Brain pericyte (primary cell): ENCODE measurements at places on chromosomes 2 and 18.

- DNase-seq: no peak
Observed at GRCh38 chr18:63105636-63106316, 213.8 kb downstream of the BCL2 start.

GRCh38 chr2:10501980-10502802, 54.1 kb upstream of the ODC1 start:
- no peak for DNase-seq

DNA sequence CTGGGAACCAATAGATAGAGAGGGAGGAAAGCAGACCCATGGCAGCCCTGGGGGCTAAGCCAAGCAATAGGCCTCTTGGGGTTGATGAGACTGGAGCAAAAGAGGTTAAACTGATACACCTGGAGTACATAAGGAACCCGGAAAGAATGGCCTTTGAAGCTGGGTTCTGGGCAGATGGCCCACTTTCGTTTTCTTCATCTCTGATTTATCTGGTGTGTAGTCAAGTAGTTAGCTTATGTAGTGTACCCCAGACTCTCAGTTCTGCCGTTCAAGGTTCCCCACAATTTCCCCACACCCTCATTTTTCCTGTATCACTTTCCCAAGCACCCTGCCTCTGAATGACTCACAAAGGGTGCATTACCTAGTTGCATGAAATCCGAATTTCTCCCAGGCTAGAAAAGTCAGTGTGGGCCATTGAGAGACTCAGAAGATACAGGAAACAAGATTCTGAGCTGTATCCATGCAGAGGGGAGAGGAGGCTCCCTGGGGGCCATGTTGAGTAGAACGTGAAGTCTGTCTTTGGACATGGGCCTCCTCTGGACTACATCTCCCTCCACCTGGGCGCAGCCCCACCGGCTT, 235.0 kb downstream of the LOXHD1 start:
- no peak for DNase-seq

DNA sequence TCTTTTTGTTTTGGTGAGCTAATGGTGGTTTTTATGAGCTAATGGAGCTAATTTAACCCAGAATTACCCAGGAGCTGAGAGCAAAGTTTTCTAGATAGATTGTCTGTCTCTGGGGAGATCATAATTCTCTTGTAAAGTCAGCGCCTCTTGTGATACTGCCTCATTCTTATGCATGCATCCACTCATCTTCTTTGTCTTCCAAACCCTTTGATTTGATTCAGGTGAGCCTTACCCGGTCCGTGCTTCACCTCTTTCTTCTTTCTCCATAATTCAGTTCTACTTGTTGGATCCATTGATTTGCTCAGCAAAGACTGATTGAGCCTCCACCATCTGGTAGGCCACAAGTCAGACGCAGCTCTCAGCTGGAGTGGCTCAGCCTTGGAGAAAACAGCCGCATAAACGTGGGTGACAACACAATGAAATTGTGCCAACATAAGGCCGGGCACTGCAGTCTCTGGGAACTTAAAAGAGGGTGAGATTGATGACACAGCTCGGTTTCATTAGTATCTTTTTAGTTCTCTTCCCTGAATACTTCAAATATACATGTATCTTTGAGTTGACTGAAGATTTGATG, 158.5 kb upstream of the SH3BP4 start:
- DNase-seq: no peak

DNA sequence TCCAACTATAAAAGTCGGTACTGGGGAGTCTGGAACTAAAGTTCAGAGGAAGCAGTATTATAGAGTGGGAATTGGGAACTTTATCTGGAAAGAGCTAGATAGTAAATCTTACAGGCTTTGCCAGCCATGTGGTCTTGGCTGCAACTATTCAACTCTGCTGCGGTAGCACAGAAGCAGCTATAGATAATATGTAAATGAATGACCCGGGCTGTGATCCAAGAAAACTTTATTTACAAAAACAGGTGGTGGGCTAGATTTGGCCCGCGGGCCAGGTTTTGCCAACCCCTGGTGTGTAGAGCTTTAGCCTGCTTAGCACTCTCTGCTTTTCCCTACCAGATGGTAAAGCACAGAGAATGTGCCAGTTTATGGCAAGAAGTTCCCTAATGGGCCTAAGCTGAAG, 70.8 kb downstream of the TNP1 start:
- no peak for DNase-seq

DNA sequence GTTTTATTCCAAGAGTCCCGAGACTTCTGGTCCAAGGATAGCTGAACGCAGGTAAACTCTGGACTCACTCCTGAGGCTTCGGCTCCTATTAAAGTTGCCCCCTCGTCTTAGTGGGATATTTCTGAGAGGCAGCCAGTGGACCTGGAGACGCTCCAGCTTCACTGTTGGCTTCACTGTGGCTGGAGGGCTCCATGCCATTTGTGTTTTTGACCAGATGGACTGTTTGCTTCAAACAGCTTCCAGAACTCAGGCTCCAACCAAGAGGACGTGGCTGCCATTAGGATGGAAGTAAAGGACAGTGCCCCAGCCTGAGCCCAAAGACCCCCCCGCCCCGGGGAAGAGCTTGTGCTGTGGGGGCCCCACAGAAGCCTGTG, 94.4 kb upstream of the LDAH start:
- DNase-seq: no peak

DNA sequence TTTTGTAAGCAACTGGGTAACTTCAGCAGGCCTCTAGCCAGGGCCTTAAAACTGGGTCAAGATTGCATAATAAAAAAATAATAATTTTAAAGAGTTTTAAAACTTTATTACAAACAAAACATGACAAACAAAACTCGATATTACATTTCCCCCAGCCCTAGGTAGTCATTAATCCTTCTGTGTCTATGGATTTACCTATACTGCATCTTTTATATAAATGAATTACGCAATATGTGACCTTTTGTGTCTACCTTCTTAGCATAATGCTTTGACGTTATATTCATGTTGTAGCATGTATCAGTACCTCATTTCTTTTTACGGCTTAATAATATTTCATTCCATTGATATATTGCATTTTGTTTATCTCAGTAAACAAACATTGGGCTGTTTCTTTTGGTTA, 113.5 kb downstream of the CCDC178 start:
- DNase-seq: no peak

GRCh38 chr2:223841436-223842190, 4.2 kb upstream of the AP1S3 start:
- DNase-seq: no peak

GRCh38 chr2:96824079-96824870, 8.2 kb downstream of the CNNM3 start:
- DNase-seq: no peak

DNA sequence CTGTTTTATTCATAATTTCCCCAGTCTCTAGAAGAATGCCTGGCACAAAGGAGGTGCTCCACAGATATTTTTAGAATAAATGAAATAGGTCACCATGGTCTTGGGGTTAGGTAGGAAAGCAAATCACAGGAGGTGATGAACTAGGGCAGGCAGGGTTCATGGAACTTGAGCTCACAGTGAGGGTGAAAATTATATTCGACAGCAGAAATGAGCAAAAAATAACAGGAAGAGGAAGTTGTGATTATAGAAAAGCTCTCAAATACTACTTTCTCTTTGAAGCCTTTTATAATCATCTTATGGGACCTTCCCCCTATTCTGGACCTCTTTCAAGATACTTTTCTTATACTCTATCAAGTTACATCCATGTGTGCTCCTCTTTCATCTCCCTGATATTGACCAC, 4.5 kb upstream of the CREB1 start:
- DNase-seq: no peak

GRCh38 chr18:47632970-47633635, 297.4 kb downstream of the SMAD2 start:
- DNase-seq: no peak

DNA sequence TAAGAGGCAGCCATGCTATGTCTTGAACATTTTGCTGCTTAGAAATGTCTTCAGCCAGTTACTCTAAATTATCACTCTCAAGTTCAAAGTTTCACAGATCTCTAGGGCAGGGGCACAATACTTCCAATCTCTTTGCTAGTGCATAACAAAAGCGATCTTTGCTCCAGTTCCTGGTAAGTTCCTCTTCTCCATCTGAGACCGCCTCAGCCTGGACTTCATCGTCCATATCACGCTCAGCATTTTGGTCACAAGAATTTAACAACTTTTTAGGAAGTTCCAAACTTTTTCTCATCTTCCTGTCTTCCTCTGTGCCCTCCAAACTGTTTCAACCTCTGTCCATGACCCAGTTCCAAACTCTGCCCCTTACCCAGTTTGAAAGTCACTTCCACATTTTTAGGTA, 8.8 kb upstream of the SLC35F5 start:
- DNase-seq: no peak

DNA sequence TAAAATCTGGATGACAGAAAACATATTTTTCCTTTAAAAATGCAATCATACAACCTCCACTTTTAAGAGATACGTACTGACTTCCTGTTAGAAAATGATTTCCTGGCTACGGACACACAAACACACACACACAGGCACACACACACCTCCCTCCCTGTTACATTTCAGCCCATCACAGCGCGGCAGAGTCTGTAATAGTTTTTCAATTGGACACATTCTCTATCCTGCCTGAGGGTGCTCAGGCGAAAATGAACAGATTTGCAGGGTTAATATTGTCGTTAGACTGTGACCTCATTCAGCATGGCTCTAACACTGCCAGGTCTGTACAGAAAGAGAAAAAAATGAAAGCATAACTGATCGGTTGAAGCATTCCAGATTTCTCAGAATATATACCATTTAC, 45.0 kb downstream of the KCTD1 start:
- no peak for DNase-seq

GRCh38 chr2:40166006-40166405, 285.9 kb downstream of the SLC8A1 start:
- DNase-seq: no peak
